ENCODE measurements at places on chromosomes 7 and 10.

- no peak for DNase-seq
Measured at GRCh38 chr7:43552122-43552521, 30.8 kb upstream of the STK17A start.

DNA sequence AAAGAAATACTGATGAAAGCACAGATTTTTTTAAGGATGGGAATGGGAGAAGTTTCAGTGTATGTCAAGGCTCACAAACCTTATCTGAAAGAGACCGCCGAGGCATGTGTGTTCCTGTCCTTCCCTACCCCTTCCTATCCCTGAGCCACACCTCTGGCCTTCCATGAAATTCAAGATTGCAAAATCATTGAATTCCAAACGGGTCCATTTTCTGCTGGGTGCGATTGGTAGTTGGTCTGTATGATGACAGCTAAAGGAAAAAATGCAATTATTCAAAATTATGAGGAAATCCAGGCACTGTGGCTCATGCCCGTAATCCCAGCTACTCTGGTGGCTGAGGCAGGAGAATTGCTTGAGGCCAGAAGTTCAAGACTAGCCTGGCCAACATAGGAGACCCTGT lies 170.1 kb downstream of the ARHGAP12 start:
- no peak for DNase-seq

DNA sequence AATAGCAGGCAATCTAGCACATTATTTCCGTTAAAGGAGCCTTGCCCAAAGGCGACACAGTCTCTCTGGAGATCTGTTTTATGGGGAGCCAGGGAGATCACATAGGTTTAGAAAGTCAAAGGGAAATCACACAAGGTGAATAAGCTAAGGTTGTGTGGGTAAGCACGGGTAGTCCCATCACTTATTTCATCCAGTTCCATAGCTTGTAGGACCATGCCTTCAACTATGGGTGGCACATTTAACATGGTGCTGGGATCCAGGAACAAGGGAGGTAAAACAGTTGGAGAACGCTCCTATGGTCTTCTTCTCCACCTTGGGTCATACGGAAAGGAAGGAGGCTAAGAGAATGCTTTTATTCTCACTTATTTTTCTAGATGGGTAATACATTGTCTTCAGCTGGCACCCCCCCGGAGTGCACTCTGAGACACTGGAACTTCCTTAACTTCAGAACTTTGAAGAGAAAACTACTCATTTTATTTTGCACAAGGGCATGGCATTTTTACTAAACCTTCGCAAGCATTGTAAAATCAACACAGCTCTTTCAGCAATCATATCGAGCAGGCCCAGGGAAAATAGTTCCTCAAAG lies 435.4 kb downstream of the KIF20B start:
- no peak for DNase-seq

- DNase-seq: no peak
Measured at GRCh38 chr7:41977151-41977651, 259.8 kb downstream of the GLI3 start.

- no peak for DNase-seq
Measured at GRCh38 chr7:107560898-107561516, 2.7 kb downstream of the COG5 start.

- DNase-seq: no peak
Measured at GRCh38 chr10:6089334-6090219, 743 bp downstream of the RBM17 start.

DNA sequence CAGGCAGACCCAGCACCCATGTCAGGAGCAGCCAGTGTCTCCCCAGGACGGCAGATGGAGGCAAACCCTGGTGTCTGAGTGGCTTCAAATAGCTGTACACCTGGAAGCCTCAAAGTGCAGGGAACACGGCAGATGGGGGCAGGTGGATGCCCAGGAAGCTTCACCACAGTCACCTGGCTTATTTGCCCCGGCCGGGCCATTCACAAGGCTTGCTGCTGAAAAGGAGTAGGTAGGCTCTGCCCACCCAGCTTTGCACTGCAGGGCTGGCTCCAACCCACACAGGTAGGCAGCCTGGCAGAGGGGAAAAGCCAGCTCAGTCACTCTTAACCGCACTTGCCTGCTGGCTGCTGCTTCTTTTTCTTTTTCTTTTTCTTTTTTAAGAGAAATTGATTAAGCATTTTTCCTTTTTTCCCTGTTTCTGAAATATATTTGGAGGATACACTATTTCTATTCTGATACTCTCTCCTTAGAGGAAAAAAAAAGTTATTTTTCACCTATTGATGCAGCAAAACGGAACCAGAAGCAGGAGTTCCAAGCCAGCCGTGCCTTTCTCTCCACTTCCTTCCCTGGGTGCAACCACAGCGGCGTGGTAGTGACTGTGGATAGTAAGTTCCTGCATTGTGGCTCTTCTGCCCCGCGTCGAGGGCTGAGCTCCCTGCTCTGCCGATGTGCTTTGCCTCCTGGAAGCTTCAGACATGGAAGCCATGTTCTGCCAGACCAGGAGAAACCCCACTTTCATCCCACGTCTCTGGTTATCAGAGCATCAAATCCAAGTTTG lies 118.3 kb downstream of the KLF6 start:
- peak; percentile 9 for DNase-seq

GRCh38 chr10:24617771-24618396 lies 105.8 kb downstream of the ARHGAP21 start:
- DNase-seq: no peak

- DNase-seq: no peak
Measured at GRCh38 chr10:51063659-51064535, 10.4 kb upstream of the PRKG1 start.

DNA sequence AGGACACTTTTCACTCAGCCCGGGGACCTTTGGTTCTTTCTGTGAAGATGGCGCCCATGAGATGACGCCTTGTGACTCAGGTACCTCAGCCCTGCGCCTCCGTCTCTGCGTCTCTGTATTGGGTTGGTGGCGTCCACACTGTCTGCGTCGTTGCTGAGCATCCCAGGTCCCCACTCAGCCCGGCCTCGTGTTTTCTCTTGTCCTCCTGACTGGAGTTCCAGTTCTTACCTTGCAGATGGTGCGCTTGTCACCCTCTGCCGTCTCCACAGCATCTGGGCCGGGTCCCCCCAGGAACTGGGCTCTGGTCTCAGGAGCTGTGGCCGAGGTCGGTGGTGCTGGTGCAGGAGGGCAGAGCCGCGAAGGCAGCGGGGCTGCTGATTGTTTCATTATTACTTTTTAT lies 150.4 kb downstream of the WDR37 start:
- no peak for DNase-seq

DNA sequence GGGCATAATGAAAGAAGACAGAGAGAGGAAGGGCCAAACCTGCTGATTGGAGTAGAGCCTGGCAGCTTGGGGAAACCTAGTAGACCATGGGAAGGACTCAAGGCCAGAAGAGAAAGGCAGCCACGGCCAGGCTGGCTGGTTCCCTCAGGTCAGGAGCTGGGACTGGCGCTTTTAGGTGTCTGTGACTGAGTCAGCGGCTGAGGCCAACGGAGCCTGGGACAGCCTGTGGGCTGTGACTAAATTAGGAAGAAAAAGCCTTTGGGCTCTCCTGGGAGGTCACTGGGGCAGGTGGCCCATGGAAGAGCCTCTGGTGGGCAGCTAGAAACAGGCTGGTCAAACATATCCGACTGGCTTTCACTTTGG lies 108.9 kb upstream of the PDCD4 start:
- DNase-seq: no peak

DNA sequence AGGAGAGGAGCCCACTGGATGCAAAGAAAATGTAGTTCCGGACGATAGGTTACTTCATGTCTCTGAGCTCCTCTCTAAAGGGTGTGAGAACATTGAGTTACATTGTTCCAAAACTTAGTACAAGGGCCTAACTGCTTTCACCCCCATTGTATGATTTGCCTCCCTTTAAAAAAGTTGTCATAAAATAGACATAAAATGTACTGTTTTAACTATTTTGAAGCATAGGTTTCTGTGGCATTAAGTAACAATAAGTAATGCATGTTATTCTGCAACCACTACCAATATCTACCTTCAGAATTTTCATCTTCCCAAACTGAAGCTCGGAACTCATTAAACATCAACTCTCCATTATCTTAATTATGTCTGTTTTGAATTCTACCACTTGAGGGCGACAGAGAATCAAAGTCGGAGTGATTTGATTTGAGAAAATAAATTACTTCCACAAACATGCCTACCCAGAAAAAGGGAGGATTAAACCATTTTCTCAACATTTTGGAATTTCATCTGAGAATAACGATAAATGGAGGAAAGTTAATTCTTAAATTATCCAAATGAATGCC lies 2.7 kb downstream of the IGFBP1 start:
- DNase-seq: no peak

- no peak for DNase-seq
Measured at GRCh38 chr7:150948791-150949251, 29.3 kb downstream of the KCNH2 start.

DNA sequence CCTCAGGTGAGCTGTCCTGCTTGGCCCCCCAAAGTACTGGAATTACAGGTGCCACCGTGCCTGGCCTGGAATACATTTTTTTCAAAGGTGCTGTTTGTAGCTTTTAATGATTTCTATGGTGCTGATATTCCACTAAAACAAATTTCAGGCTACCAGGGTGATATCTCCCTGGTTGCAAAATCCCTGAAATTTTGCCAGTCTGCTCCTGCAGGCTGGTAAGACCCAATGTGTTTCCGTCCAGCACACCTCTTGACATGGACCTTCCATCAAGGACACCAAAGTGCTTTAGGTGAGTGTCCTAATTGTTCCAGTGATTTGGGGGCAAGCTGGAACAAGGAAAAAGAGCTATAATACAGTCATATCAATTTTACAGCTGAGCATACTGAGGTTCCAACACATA lies 69.8 kb upstream of the KMT2C start:
- DNase-seq: no peak

- DNase-seq: no peak
Measured at GRCh38 chr7:102450242-102450641, 14.4 kb downstream of the ALKBH4 start.

DNA sequence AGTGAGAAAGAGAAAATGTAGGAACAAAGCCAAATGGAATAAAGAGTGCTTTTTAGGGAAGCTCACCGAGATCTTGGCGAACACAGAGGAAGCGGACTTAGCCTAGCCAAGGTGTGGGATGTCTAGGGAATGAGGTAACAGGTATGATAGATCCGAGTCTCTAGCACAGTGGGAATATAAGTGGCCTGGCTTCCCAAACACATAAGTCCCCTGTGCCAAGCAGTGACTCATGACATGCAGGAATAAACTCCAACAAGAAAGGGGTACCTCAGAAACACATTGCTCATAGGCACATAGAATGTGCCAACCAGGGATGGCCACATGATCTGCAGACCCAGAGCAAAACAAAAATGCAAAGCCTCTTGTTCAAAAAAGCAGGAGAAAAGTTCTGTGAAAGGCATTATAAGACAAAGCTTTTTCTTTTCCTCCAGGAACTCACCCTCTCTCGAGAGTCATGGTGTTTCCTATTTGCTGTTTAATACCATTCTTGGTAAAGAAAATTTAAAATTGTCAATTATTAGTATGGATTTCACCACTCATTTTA lies 542.5 kb downstream of the GATA3 start:
- DNase-seq: no peak

- no peak for DNase-seq
Measured at GRCh38 chr7:9125246-9125645, 691.8 kb downstream of the NXPH1 start.

DNA sequence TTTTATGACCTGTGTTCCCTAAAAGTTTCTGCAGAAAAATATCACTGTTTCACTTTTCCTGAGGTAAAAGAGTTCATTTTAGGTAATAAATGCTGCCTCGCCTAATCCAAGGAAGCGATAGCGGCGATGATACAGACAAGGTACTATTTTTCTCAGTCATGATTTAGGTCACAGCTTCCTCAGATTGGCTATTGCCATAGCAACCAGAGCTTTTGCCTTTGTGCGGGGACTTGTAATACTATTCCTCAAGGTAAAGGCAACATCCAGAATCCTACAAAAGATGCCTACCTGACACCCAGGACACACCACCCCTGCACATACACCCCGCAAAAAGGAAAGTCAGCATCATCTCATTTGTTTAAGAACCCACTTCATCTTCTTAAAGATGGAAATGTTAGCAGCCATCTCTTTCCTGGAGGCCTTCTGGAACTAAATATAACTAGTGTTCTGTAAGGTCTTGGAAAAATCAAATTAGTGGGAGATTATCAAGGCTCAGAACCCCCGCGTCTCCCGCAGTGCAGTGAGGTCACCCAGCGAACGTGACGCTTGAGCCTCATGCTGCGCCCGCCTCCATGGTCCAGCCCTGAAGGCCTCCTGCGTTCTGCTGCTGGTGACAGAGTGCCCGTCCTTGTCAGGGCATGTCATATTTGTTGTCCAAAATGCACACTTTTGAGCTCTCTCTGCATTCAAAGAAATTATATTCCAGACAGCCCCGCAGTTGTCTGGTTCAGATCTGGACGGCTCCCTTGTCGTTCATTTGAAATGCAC lies 402.0 kb upstream of the RNF32 start:
- DNase-seq: no peak

GRCh38 chr10:128612195-128612594 lies 486.0 kb upstream of the MKI67 start:
- DNase-seq: no peak

DNA sequence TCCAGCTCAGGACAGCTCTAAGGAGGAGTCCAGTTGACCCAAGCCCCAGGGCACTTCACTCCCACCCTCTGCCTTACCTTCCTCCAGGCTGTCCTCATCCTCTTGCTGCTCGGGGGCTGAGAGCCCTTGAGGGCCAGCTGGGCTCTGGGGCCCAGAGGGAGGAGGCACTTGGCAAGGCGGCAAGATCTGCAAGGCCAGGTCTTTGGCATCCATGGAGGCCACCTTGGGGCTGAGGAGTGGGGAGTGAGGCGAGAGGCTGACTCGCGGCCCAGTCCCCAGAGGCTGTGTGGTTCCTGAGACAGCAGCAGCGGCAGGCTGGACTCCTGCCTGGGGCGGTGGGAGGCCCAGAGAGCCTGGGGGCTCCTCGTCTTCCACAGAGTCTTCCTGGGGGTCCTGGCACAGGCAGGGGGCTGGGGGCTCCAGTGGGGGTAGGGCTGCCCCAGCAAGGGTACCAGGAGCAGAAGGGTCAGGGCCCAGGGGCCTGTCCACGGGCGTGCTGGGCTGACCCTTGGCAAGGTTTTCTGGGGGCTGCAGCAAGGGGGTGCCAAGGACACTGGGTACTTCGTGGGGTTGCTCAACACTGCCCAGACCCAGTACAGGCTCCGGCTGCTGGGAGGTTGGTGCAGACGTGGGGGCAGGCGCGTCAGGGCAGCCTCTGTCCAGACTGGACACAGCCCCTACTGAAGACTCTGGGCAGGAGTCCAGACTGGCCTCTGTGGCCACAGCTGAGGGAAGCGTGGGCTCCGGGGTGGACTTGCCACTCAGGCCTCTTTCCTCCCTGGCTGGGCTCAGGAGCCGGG lies 6.5 kb downstream of the NACAD start:
- no peak for DNase-seq

DNA sequence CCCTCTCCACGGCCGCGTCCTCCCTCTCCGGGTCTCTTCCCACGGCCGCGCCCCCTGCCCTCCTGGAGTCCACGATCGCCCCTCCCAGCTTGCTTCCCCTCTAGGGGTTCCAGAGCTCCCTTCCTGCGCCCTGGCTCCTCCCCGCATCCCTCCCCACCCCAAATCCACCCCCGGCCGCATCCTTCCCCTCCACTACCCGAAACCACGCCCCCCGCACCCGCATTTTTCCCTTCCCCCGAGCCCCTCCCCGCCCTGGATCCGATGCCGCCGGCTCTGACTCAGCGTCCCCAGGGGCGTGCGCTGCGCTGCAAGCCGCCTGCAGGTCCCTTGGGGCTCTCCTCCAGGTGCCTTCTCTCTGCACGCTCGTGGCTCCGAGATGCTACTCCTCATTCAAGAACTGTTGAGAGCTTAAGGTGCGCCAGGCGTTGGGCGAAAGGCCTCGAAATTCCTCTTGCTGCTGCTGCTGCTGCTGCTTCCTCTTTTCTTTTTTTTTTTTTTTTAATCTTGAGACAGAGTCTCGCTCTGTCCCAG lies 372 bp upstream of the TMEM130 start:
- peak; percentile 43 for DNase-seq

- no peak for DNase-seq
Measured at GRCh38 chr10:86644794-86645445, 9.4 kb upstream of the OPN4 start.

Measured in activated CD8-positive, alpha-beta memory T cell treated with anti-CD3 and anti-CD28 coated beads for 1 hour (primary cell).